Activated CD4-positive, alpha-beta memory T cell treated with anti-CD3 and anti-CD28 coated beads for 36 hours (primary cell): ENCODE measurements at places on chromosomes 1 and 21.
A peak's percentile ranks its signal among the peaks of the same experiment; 100 is the strongest.

GRCh38 chr1:212247179-212247721 is 38.0 kb upstream of the PPP2R5A start:
- DNase-seq = no peak

DNA sequence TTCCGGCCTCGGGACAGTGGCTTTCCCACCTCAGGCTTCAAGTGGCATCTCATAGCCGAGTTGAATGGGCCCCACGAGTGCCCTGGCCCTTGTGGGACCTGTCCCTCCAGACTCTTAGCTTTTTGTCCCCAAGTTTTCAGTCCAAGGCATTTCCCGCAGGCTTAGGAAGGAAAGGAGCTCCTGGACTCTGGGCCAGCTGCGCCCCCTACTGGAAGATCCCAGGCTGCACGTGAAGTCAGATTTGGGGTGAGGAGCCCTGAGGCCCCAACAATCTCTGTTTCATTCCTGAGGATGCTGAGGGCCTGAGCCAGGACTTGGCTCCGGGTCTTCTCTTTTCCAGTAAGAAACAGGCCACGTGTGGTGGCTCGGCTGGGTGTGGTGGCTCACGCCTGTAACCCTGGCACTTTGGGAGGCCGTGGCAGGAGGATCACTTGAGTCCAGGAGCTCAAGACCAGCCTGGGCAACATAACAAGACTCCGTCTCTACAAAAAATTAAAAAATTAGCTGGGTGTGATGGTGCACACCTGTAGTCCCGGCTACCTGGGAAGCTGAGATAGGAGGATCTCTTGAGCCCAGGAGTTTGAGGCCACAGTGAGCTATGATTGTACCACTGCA is 67.4 kb downstream of the ARHGEF10L start:
- DNase-seq = peak; percentile 64

DNA sequence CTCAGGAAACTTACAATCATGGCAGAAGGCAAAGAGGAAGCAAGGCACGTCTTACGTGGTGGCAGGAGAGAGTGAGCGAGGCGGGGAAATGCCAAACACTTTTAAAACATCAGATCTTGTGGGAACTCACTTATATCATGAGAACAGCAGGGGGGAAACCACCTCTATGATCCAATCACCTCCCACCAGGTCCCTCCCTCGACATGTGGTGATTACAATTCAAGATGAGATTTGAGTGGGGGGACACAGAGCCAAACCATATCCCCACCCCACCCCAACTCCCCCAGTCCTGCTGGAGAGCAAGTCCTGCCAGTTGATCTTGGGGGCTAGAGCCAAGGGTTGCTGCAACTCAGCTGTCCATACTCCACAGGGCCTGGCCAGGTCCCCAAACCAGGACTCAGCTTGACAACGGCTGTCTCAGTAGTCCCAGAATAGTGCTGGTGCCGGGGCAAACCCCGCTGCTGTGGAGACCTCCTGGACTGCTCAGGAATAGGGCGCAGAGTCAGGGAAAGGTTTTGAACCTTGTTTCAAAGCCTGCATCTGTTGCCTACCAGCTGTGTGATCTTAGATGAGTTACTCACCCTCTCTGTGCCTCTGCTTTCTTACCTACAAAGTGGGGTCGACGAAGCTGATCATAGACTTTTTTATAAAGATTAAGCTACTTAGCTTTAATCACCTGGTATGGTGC is 79.5 kb downstream of the STUM start:
- DNase-seq = peak; percentile 63

DNA sequence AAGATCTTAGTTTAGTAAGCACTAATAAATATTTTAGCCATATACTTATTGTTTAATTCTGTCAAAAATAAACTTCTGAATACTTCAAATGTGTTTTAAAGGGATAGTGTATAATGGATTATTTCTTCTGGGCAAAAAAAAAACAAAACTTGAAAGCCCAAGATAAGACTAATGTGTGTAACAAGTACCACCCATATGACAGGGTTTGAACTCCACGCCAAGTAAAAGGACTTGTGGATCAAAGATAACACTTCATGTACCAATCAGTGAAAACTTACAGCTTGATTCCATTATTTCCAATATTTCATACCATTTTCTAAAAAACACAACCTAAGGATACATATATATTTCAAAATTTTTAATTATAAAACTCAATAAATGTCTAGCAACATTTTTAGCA is 59.5 kb downstream of the DENND1B start:
- DNase-seq = no peak

GRCh38 chr1:106465666-106466065 is 590.8 kb upstream of the PRMT6 start:
- no peak for DNase-seq

- no peak for DNase-seq
Measured at GRCh38 chr1:193754732-193755427, 568.5 kb upstream of the B3GALT2 start.
